ENCODE measurements at places on chromosomes 1 and 21. TPM values are rescaled to one million over a fixed set of nuclear protein-coding genes. Genes with fewer than 3 reads are reported as not detected.

Gene HEYL
- total RNA-seq = not detected

Gene TDRD5
- total RNA-seq = not detected

Gene FALEC
- 0.59 TPM for total RNA-seq

Gene ASTN1
- total RNA-seq = not detected

GRCh38 chr1:215132156-215132555 lies 49.6 kb downstream of the KCNK2 start:
- H3K36me3 ChIP-seq = no peaks in the 10 kb centered on the region
- H3K4me1 ChIP-seq = no peaks in the 10 kb centered on the region
- no peaks in the 10 kb centered on the region for H3K27me3 ChIP-seq
- no peak overlapping the region for H3K4me3 ChIP-seq
- H3K27ac ChIP-seq = no peak overlapping the region
- DNase-seq = no peak

GRCh38 chr1:3018576-3018975 lies 2.7 kb upstream of the ACTRT2 start:
- no peak overlapping the region for H3K27ac ChIP-seq
- H3K36me3 ChIP-seq = no peaks in the 10 kb centered on the region
- H3K27me3 ChIP-seq = no peaks in the 10 kb centered on the region
- H3K4me3 ChIP-seq = no peak overlapping the region
- H3K4me1 ChIP-seq = no peaks in the 10 kb centered on the region
- no peak for DNase-seq

DNA sequence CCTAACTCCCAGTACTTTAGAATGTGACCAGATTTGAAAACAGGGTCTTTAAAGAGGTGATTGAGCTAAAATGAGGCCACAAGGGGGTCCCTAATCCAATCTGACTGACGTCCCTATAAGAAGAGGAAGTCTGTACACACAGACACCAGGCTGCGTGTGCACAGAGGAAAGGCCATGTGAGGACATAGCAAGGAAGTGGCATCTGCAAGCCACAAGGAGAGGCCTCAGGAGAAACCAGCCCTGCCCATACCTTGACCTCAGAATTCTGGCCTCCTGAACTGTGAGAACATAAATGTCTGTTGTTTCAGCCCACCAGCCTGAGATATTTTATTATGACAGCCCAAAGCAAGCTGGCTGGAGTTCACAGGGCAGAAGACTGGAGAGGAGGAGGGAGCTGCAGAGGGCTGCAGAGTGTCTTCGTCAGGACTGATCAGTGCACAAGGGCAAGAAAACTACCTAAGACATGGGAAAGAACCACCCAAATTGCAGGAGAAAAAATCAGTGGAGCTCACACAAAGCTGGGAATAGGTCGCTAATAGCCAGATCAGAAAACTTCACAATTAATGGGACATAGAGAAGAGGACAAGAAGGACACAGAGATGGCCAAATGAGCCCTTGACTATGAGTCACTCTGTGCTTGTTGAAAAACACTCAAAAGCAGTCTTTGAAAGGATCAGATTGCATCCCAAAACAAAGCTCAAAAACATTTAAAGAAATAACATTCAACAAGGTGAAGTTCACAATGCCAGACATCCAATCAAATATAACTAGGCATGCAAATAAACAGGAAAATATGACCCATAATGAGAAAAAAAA lies 14.1 kb upstream of the WNT9A start:
- peaks cover 15% of the 10 kb centered on the region for H3K4me1 ChIP-seq
- H3K36me3 ChIP-seq = no peaks in the 10 kb centered on the region
- DNase-seq = peak; percentile 41
- H3K4me3 ChIP-seq = no peak overlapping the region
- H3K27me3 ChIP-seq = peaks cover 23% of the 10 kb centered on the region

- H3K36me3 ChIP-seq = no peaks in the 10 kb centered on the region
- H3K27me3 ChIP-seq = peaks cover 15% of the 10 kb centered on the region
- H3K4me3 ChIP-seq = no peak overlapping the region
- H3K27ac ChIP-seq = no peak overlapping the region
- H3K4me1 ChIP-seq = no peaks in the 10 kb centered on the region
- no peak for DNase-seq
Observed at GRCh38 chr1:101420406-101420805, 183.6 kb downstream of the S1PR1 start.

GRCh38 chr1:51666478-51666877 lies 49.6 kb downstream of the OSBPL9 start:
- no peak for DNase-seq
- H3K36me3 ChIP-seq = no peaks in the 10 kb centered on the region
- H3K27ac ChIP-seq = no peak overlapping the region
- H3K4me1 ChIP-seq = no peaks in the 10 kb centered on the region
- no peaks in the 10 kb centered on the region for H3K27me3 ChIP-seq
- no peak overlapping the region for H3K4me3 ChIP-seq

Measured in activated CD8-positive, alpha-beta memory T cell treated with anti-CD3 and anti-CD28 coated beads, Interleukin-2, amount 10 ng/mL, durations not matched to agents 7 days and 5 days (primary cell).